ENCODE measurements at places on chromosomes 13 and 19.
A peak's percentile ranks its signal among the peaks of the same experiment; 100 is the strongest.

DNA sequence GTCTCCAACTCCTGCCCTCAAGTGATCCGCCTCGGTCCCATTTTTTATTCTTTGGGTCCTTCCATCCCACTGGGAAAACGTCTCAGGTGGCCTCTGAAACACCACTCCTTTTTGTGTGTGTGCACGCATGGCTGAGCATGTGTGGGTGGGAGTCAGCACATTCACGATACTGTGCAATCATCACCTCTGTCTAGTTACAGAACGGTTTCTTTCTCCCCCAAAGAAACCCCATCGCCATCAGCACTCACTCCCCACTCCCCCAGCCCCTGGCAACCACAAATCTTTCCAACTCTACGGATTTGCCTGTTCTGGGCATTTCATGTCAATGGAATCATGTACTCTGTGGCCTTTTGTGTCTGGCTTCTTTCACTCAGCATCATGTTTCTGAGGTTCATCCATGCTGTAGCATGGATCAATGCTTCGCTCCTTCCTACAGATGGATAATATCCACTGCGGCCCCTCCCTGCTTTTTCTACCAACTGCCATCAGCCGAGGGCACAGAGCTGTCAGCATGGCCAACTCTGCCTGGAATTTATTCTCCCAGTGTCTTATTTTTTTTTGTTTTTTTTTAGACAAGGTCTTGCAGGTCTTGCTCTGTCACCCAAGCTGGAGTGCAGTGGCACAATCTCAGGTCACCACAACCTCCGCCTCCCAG lies 9.7 kb downstream of the F2RL3 start:
- DNase-seq = no peak

GRCh38 chr13:100537951-100538462 lies 50.6 kb downstream of the GGACT start:
- no peak for DNase-seq

DNA sequence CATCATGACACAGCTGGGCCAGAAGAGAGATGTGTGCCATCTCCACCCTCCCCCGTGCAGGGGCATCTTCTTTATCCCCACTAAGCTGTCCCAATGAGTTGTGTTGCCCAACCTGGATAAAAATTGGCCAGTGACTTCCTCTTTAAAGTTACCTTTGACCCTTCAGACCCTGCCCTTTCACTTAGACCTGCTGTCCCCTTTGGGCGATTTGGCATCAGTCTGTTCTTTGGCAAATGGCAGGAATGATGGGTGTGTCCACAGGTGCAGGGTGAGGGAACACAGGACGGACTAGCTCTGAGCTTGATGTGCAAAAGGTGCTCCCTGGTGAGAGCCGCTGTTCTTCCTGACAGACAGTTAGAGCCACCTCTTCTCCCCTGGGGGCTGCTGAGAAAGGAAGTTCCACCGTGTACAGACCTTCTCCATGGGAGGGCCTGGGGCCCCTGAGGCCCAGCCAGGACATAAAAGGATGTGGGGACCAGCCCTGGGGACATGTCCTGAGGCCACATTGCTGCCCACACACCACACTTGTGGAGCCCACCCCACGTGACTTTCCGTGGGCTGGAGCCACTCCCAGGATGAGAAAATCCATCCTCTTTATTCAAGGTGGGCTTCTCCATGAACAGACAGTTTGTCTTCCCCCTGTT lies 1.7 kb downstream of the CYP4F8 start:
- no peak for DNase-seq

DNA sequence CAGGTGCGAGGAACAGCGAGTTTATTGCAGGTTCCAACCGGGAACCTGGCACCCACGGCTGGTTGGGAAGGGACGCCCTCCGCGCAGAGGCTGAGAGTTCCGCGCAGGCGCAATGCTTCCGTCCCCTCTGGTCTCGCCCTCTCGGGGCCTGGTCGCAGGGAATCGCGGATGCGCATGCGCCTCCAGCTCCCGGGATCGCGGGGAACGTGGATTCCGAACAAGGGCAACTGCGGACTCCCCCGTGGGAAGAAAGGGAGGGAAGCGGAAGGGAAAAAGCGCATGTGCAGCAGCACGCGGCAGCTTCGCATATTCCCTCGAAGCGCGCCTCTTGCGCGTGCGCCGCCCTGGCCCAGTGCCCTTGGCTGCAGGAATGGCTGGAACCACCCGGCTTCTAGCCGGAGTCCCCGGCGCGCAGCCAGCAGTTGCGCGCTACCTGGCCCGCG lies 1.1 kb downstream of the TSSK6 start:
- no peak for DNase-seq

DNA sequence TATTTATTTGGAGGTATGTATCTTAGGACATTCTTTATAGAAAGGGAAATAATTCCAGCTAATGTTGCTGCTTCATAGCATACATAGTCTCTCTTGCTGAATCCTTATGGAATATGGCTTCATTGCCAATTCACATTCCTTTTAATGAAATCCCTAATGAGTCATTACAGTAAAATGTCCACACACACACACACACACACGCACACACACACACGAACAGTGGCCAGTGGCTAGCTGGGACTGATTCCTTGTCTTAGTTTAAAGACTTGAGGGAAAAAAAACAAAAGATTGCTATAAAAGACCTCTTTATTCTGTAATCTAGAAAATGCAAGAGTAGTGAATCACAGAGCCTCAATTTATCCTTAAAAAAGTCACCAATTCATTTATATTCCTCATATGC lies 301.6 kb downstream of the SLITRK6 start:
- DNase-seq = no peak

- DNase-seq = no peak
Observed at GRCh38 chr19:54125713-54126112, 10.2 kb downstream of the PRPF31 start.

DNA sequence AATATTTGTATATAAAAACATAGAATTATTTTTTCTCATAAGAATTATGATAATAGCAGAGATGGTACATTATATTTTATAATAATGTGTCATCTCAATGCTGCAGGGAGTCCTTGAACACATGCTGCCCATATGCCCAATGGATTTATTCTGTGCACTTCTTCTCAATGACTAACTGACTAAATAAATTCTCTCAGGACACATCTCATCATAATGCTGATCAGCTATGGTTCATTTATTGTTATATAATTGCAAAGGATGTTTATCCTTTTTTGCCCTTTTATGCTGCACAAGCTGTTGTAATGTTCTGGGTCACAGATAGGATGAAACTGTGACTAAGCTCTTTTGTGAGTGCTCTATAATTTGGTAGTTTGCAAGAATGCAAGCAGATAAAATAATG lies 1273.3 kb upstream of the ATXN8OS start:
- DNase-seq = no peak

GRCh38 chr13:84649853-84650252 lies 767.6 kb upstream of the SLITRK1 start:
- no peak for DNase-seq

- no peak for DNase-seq
Observed at GRCh38 chr19:32708457-32708856, 11.1 kb upstream of the TDRD12 start.

- no peak for DNase-seq
Observed at GRCh38 chr13:23626700-23627099, 56.5 kb downstream of the TNFRSF19 start.

DNA sequence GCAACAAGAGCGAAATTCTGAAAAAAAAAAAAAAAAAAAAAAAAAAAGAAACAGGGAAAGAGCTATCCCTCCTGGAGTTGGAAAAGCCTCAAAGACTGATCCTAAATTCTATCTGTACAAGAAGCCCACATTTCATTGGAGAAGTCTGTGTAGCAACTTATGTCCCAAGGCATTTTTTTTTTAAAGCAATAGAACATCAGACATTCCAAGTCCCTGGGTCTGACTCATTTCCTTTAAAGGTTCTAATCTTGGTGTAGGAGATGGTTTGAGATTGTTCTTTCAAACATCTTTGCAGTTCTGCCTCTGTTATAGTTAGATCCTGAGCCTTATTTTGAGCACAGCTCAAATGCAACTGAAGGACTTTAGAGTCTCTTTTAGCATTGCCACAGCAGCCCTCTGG lies 706.5 kb upstream of the MIR17HG start:
- no peak for DNase-seq

DNA sequence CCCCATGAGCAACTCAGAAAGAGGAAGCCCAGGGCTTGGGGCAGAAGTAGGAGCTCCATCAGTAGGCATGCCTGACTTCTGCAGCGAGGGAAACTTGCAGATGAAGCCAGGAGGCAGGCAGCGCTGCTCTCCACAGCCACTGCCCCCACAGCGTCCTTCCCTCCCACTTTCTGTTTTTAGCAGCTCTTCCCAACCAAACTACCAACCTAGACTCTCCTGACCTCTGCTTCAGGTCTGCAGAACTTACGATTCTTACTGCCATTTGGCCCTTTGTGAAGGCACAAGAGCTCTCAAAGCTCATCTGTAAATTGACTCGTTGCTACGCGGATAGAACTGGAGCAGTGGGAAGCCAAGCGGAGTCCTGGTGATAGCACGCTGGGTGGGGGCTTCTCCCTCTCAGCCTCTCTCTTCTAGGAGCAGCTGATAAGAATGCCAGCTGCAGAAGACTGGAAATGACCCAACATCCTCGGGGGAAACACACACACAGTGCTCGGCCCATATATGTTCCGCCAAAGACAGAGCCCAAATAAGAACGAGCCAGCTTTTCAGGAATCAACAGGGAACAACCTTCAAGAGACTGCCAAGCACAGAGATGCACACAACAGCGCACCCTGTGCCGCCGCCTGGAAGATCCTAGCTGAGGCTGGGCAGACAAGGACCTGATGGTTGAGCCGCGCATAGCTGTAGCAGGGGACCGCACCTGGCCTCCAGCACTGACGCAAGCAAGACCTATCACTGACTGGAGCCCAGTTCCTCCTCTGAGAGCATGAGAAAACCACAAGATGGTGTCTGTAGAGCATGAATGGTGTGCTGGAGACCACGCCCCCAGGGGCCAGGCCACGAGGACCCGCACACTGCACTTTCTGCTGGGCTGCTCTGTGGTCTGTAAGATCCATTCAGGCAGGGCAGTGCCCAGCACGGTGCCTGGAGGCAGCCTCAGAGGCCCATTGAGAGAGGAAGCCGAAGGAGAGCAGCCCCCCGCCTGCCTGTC lies 15.9 kb upstream of the SLC35E1 start:
- no peak for DNase-seq

DNA sequence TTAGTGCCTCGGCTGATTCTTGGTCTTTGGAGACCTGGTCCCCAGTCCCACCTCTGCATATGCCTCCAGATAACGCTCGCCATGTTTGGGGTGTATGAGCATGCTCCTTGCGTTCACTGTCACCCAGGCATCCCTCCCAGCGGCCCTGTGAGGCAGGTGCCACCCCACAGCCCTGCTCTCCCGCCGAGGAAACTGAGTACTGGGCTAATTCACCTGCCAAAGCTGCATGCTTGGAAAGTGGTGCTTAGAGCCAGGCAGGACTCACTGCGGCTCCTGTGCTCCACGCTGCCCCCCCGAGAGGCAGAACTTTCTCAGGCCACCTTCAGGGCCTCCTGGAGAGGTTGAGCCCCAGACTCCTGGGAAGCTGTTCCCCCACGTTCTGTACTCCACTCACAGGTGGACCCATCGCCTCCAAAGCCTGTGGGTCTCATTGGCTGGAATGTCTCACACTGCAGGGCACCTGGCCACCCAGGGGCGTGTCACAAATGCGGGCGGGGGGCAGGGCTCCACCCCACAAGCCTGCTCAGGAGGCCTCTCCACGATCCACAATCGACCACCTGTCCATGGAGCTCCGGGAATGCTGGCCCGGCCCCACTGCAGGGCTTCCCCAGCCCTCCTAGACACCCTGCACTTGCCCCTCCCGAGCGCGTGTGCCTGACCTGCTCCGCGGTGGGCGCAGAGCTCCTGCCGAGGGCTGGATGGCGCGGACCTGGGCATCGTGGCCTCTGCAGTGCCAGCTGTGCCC lies 64.6 kb downstream of the ATP11A start:
- no peak for DNase-seq

- DNase-seq = no peak
Observed at GRCh38 chr13:84812789-84813188, 930.5 kb upstream of the SLITRK1 start.

DNA sequence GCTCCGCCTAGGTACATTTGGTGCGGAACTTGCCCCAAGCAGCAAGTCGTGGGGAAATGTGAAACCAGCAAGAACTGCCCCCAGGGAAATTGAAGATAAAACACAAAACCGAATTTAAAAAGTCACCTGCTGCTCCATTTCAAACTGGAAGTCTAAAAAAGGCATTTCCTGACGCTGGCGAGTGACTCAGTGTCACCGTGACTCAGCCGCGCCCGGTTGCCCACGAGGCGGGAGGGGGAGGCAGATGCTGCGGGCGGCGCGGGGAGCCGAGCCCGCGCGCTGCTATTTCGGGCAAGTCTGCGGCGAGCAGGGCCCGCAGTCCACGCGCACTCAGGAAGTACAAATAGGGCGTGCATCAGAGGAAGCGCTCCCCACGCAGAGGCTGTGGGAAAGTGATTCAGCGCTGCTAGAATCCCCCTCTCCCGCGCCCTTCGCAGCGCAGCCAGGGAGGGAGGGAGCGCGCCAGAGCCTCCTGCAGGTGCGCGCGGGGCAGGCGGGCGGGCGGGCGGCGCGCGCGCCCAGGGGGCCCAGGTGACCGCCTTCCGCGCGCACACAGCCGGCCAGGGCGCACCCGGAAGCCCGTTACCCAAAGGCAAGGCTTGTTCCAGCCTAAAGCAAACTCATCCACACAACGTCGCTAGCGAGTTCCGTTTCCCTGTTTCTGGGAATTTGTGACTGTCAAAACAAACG lies 168.8 kb downstream of the COL4A1 start:
- DNase-seq = peak; percentile 49

GRCh38 chr13:106178816-106179215 lies 356.6 kb downstream of the EFNB2 start:
- no peak for DNase-seq

GRCh38 chr19:35860436-35860817 lies 3.7 kb downstream of the KIRREL2 start:
- DNase-seq = no peak

- DNase-seq = no peak
Observed at GRCh38 chr13:110533771-110534670, 27.5 kb downstream of the RAB20 start.

- peak; percentile 20 for DNase-seq
Observed at GRCh38 chr19:10699650-10700335, 1.4 kb upstream of the QTRT1 start.

- no peak for DNase-seq
Observed at GRCh38 chr19:15062036-15062435, 12.8 kb downstream of the CASP14 start.

DNA sequence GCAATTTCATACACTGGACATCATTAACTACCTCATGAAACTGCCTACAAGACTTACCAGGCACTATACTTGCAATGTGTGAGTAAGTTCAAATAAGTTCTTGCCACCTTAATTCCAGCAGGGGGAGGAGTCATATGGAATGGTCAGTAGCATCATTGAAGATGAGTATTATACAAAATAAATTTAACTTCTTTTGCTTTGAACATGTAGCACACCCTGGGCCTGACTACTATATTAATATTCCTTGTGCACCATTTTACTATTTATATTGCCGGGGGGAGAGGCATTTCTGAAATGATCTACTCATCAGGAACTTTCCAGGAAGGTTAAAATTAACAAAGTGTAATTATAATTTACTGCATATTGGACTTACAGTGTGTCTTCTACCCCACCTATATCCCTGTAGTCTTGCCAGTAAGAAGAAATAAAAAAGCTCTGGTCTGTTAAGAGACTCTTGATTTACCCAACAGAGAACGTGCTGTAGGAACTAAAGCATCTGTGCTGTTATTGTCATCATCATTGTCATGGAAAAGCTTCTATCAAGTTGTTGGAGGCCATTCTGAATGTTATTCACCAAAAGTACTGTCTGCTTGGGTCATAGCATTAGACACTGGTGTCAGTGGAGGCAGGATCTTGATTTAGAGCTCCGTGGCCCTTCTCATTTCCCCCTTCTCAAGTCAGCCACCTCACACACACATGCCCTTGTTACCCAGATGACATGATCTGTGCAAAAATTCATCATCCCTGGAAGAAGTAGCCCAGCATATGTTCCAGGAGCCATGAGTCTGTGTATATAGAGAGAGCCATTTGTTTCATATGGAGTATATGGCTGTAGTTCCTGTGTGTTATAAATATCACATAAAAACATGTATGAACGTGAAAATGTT lies 147.1 kb downstream of the MTUS2 start:
- no peak for DNase-seq

Measured in NCI-H526 treated with DMSO at 0.1 percent for 48 hours (cell line).